Activated naive CD4-positive, alpha-beta T cell treated with anti-CD3 and anti-CD28 coated beads for 36 hours (primary cell): ENCODE measurements at places on chromosomes 2 and 18. TPM values are rescaled to one million over a fixed set of nuclear protein-coding genes. Genes with fewer than 3 reads are reported as not detected.

The GAD1 gene
- total RNA-seq, result 0.86 TPM

The PAX3 gene
- not detected for total RNA-seq

The ACYP2 gene
- 6.8 TPM for total RNA-seq

The MC2R gene
- not detected for total RNA-seq

DNA sequence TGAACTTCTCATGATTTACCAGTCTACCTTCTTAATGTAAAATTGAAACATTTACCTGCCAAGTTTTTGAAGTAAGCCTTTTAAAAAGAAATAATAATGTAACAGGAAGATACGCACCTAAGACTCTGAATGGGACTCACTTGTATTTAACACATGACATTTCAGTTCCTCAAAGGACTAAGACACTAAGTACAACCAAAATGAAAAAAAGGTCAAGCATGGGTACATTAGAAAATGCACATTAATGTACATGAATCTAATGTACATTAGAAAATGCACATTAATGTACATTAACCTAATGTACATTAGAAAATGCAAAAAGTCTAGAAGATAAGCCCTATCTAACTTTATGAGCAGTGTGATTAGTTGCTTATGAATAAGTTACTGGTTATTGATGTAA lies 69.3 kb upstream of the FZD5 start:
- no peaks in the 10 kb centered on the region for H3K4me1 ChIP-seq
- no peak overlapping the region for H3K4me3 ChIP-seq
- H3K27ac ChIP-seq, result no peak overlapping the region
- H3K36me3 ChIP-seq, result no peaks in the 10 kb centered on the region
- no peaks in the 10 kb centered on the region for H3K27me3 ChIP-seq

DNA sequence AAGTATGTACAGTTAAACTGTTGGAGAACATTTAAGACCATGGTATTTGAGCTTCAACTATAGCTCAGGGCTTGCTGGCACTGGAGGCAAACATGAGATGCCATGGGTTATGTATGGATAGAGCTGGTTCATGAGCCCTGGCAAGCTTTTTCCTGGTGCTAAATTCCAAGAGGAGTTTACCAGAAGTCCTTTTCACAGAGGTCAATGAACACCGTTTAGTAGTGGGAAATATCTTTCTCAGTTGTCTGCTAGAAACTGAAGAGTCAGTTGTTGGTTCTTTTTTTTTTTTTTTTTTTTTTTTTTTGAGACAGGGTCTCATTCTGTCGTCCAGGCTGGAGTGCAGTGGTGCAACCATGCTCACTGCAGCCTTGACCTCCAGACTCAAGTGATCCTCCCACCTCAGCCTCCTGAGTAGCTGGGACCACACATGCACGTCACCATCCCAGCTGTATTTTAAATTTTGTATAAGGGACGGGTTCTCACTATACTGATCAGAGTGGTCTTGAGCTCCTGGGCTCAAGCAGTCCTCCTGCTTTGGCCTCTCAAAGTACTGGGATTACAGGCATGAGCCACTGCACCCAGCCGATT lies 1.3 kb downstream of the KHK start:
- no peak overlapping the region for H3K27ac ChIP-seq
- DNase-seq, result no peak
- peaks cover 26% of the 10 kb centered on the region for H3K4me1 ChIP-seq
- peaks cover 2% of the 10 kb centered on the region for H3K36me3 ChIP-seq

GRCh38 chr18:48475635-48476549 lies 62.9 kb upstream of the CTIF start:
- peaks cover 26% of the 10 kb centered on the region for H3K27me3 ChIP-seq
- no peaks in the 10 kb centered on the region for H3K36me3 ChIP-seq

GRCh38 chr2:20103530-20103929 lies 52.1 kb upstream of the LAPTM4A start:
- H3K4me1 ChIP-seq, result no peaks in the 10 kb centered on the region
- H3K27ac ChIP-seq, result no peak overlapping the region
- no peak for DNase-seq
- peaks cover 23% of the 10 kb centered on the region for H3K27me3 ChIP-seq

DNA sequence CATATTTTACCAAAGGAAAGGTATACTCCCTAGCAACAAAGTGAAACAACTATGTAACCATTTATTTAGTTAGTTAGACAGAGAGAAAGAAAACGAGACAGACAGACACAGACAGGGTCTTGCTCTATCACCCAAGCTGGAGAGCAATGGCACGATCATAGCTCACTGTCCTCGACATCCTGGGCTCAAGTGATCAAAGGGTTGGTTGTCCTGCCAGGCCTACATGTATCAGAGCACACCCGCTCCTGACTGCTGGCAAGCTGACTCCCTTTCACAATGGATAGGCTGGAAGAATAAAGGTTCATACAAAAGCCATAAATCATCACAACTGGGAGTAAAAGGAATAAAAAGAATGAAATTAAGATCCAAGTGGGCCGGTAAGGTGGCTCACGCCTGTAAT lies 53.5 kb downstream of the ATL2 start:
- H3K36me3 ChIP-seq, result peaks cover 12% of the 10 kb centered on the region
- no peak overlapping the region for H3K27ac ChIP-seq
- no peak for DNase-seq
- H3K4me1 ChIP-seq, result peaks cover 17% of the 10 kb centered on the region
- no peak overlapping the region for H3K4me3 ChIP-seq
